Posterior cingulate gyrus (tissue), 11 donors: ENCODE measurements at places on chromosomes 13 and 19.

DNA sequence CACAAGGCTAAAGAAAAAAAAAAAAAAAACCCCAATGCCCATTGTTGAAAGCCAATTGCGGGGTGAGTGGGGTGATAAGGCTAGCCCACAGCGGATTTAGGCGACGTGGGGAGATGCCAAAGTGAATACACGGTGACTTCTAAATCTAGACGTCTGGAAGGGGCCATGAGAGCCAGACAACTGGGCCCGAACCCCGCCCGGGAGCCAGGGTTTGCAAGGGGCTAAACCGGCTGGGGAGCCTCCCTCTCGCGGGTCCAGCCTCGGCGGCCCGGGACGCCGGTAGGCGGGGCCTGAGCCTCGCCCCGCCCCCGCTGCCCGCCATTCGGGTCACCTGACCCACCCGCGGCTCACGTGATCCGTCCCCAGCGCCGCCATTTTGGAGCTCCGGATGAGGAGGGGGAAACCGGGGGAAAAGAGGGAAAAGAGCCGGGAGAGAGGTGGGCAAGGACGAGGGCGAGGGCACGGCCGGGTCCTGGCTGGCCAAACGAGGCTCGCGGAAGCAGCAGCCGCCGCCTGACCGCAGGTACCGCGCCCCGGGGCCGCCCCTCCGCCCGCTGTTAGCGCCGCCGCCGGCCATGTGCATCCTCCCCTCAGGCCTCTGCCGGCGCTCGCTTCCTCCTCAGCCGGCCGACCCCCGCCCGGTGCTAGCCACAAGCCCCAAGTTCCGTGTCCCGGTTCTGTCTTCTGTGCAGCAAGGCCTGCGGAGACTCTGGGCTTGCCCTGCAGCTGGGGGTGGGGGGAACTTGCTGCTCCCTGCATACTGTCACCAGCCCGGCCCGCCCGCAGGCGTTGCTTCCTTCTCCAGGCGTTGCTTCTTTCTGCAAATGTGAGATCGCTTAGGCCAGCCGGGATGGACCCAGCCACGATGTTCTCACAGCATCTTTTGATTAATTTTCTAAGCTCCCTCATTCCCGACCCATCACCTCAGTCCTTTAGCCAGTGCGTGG is at the start of gene ZNF507:
TSS of gene ZNF507 (plus strand) at position 350 of the 947 bp plus-strand sequence. CDS start 7,221 bp downstream, outside the sequence.
- peak; percentile 79 for DNase-seq

- DNase-seq, result no peak
Observed at GRCh38 chr13:97753942-97754670, 199.4 kb upstream of the IPO5 start.

GRCh38 chr19:4266253-4267000 is 12.6 kb upstream of the SHD start:
- DNase-seq, result no peak

- peak; percentile 9 for DNase-seq
Observed at GRCh38 chr19:52138278-52138982, 1.3 kb downstream of the ZNF616 start.

- no peak for DNase-seq
Observed at GRCh38 chr13:37187105-37187504, 81.6 kb upstream of the CSNK1A1L start.
